ENCODE measurements at places on chromosomes 13 and 19.

- DNase-seq, result no peak
These were observed 20.8 kb downstream of the ITM2B start for GRCh38 chr13:48253849-48254248.

GRCh38 chr13:76764429-76764828, 121.8 kb downstream of the KCTD12 start:
- DNase-seq, result no peak

GRCh38 chr19:17557466-17557865, 2.0 kb downstream of the COLGALT1 start:
- no peak for DNase-seq

DNA sequence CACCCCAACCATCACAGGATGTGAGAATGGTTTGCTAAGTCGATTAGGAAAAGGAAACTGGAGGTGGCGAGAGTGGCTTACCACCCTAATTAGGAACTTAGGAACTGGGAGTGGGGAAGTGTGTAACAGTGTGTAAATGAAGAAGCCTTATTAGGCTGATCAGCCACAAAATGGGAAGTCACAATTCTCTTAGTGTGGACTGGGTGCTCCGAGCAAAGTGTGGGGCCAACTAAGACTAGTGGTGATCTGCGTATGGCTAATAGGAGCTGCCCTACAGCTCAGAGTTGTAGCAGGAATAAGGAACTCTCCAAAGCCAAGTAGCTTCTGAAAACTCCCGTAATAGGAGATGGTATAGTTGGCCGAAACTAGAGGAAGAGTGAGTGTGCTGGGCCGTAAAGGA, 7.6 kb downstream of the SIGLEC11 start:
- DNase-seq, result no peak
